Choroid plexus epithelial cell (primary cell): ENCODE measurements at places on chromosomes 12 and 14.

GRCh38 chr14:75053396-75054291, 2.4 kb upstream of the MLH3 start:
- no peak for DNase-seq

DNA sequence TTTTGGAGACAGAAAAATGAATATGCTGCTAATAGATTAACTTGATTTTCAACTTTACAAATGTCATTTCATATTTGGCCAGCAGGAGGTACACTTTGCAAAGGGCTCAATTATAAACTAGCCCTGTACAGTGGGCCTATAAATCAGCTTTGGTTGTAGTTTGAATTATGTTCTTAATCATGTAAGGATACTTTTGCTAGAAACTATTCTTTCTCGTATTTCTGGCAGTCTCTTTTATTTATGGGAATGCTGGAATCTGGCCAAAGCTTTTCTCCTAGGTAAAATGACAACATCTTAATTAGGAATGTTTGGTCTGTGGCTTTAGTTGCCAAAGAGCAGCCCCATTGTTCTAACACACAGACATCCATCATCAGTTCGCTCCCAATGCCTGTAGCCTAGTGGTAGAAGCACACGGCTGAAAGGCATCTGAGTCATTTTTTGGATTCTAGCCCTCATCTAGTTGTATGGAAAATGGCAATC, 1322.3 kb upstream of the SEL1L start:
- peak; percentile 34 for DNase-seq

DNA sequence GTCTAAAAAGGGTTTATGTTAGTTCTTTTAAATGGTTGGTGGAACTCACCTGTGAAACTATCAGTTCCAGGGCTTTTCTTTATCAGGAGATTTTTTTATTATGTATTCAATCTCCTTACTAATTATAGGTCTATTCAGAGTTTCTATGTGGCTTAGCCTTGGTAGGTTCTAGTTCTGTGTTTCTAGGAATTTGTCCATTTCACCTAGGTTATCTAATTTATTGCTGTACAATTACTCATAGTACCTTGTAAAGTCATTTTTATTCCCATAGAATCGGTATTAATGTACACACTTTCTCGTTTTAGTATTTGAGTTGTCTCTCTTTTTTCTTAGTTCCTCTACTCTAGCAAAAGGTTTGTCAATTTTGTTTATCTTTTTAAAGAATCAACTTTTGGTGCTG, 59.0 kb downstream of the BORCS5 start:
- no peak for DNase-seq

GRCh38 chr14:32896979-32897697, 41.5 kb upstream of the NPAS3 start:
- DNase-seq: peak; percentile 57

GRCh38 chr12:116370886-116371580, 93.5 kb upstream of the MED13L start:
- peak; percentile 18 for DNase-seq

- DNase-seq: no peak
Observed at GRCh38 chr12:128240745-128241144, 26.2 kb upstream of the TMEM132C start.

DNA sequence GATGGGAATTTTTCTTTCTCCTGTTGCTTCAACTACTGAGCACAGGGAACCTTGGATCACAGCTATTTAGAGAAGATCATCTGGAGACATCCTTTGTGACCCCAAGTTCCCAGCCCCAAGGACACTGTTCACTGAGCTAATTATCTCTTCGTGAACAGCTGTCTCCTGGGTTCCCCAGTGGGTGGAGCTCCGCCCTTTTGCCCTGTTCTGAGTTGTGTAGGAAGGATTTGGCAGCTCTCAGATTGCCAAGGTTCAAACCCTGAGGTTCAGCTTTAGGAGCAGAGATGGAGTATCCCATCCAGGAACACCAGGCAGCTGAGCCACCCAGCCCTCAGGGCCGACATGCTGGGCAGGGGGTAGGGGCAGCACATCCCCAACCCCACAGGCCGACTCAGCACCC, 32.0 kb downstream of the NGB start:
- no peak for DNase-seq

- DNase-seq: no peak
Observed at GRCh38 chr14:105861985-105862465, 335.6 kb downstream of the TMEM121 start.

- DNase-seq: no peak
Observed at GRCh38 chr12:48334808-48335207, 15.9 kb downstream of the ZNF641 start.

DNA sequence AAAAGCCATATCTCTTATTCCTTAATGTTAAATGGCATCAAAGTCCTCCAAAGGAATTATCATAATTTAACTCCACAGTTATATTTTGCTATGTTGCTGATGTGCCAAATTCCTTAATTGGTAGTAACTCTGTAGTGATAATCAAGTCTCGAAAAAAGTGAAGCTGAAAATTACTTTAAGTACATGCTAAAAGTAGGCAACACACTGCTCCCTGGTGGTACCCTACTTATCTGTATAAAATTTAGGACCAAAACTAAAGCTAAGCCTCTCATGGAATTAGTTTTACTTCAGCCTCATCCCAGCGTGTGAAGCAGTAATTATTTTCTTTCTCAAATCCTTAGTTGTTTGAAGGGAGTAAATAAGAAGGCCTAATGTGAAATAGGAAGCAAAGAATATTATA, 132.8 kb downstream of the TTLL5 start:
- DNase-seq: peak; percentile 58

DNA sequence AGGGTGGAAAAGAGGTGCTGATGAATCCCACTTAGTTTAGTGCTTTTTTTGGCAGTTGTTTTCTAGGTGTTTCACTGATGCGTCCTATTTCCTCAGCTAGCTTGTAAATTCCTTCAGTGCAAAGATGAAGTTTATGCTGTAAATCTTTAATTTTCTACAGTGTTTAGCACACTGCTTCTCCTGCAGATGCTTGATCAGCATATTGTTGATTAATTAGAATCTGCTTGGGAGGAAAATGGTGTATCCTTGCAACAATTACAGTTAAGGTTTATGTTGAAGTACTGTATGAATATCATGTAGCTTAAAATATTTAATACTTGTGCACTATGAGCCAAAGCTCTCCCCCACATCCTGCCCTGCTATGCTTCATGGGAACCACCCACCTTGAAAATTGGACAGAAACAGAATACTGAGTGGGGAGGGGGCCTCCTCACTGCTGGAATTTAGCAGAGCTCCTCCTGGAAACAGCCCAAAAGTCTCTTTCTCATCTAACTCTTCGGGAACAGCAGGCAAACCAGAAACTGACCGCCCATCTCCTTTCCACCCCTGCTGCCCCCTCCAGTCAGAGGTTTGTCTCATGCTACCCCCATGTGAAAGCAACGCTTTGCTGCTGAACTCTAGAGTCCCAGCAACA, 20.3 kb upstream of the DHRS4 start:
- DNase-seq: no peak

DNA sequence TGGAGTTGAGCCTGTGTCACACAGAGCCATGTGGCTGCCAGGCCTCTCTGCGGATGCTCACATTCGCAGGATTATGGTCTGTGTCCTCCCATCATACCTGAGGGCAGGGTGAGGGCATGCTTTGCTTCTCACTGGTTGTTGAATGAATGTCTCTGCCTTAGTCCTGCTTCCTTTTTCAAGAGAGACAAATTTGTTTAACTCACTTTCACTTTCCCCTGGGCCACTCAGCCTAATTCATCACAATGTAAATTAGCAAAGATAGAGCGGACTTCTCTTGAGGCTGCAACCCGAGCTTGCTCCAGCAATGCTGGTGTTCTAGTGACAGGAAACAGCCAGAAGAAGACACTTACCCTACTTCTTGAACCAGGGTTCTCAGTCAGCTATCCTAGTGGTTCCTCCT, 35.5 kb upstream of the PAX9 start:
- DNase-seq: no peak

DNA sequence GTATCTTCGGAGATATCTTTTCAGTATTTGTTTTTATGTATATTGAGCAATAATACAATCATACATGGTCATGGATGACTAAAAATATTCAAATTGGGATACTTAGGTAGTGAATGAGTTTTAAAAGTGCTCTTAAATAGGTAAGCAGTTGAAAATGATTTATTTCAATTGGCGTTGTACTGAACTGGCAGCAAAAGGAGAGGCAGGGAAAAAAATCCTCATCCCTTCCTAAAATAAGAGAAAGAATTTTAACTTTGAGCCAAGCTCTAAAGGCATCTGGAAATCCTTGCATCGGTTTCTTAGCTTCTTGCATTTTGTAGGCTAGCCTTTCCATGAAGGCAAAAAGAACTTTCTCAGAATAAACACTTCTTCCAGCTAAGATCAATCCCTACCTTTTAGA, 125.2 kb downstream of the MGST1 start:
- DNase-seq: no peak

- no peak for DNase-seq
Observed at GRCh38 chr14:52464175-52464574, 88.1 kb downstream of the TXNDC16 start.

DNA sequence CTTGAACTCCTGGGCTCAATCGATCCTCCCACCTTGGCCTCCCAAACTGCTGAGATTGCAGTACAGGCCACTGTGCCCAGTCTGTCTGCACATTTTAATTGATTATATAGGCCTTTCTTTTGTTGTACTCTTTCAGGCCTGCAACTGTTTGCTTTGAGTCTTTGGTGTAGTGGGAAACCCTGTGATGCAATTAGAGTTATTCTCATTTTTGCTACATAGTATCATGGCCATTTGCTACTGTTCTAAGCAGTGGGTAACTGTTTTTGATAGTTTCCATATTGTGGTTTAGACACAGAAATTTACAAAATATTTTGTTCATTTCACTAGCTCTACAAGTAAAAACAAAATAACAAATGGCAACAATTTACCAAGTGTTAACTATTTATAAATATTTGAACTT, 6.3 kb upstream of the TUBA1B start:
- DNase-seq: no peak

DNA sequence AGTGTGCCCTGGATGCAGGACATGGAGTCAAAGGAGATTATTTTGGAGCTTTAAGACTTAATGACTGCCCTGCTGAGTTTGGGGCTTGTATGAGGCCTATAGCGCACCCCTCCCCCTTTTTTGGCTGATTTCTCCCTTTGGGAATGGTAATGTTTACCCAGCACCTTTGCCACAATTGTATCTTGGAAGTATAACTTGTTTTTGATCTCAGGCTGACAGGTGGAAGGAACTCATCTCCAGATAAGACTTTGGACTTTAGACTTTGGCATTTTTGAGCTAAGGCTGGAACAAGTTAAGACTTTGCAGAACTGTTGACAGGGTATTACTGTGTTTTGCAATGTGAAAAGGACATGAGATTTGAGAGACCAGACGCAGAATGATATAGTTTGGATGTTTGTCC, 110.5 kb downstream of the DERA start:
- DNase-seq: no peak

DNA sequence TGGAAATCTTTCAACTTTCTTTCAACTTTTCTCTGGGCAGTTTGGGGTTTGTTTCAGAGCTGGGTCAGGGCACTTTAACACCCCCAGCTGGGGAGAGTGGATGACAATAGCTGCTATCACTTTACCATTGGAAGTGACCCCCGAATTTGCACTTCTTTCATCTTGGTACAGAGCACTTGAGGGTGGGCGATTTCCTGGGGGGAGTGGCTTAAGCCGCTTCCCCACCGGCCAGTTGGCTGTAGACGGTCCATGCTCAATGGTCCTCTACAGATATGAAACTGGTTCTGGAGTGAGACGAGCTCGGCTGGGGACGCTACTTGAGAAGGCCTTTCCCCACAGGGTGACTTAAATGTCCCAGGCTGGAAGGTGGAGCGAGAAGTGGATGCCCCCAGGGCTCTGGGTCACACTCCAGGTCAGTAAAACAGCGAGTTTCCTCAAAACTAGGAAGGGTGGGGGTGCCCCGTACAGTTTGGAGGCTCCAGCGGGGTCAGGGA, at the start of gene VRTN:
Gene VRTN (plus strand): TSS at position 231 of the 494 bp plus-strand sequence. CDS start 8,313 bp downstream, outside the sequence.
- DNase-seq: no peak

DNA sequence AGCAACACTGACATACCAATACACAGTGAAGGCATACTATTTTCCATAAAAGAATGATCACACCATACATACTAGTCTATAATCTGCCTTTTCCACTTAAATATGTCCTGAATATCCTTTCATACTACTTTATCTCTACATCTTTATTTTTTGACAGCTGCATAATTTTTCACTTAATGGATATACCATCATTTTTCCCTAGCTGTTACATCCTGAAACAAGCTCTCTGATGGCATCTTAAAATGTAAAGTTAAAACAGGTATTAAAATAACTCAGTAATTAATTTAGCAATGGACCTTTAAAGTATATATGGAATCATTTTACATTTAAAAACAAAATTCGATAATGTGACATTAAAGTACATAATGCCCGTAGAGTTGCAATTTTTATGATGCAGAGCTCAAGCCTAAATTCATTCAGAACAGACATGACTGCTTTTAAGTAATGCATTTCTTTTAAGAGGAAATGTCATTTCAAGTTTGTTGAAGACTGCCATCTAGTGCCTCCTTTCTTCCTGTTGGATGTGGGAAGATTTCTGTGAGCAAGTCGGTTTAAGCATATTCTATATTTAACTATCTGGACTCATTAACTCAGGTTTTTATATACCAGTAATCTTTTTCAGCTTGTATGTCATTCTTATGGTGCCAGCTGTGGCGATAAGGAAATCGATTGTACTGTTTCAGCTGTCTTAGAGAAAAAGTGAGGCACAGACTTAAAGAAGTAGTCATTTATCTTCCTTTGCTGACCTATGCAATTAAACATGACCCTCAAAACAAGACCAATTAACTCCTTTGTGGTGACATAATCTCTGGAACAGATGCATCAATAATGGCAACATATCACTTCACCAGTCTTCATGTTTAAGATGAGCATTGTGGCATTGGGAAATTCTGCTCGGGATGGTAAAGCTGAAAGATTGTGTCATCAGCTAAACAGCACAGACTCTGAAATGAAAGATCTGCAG, 20.3 kb downstream of the PRICKLE1 start:
- DNase-seq: peak; percentile 83

DNA sequence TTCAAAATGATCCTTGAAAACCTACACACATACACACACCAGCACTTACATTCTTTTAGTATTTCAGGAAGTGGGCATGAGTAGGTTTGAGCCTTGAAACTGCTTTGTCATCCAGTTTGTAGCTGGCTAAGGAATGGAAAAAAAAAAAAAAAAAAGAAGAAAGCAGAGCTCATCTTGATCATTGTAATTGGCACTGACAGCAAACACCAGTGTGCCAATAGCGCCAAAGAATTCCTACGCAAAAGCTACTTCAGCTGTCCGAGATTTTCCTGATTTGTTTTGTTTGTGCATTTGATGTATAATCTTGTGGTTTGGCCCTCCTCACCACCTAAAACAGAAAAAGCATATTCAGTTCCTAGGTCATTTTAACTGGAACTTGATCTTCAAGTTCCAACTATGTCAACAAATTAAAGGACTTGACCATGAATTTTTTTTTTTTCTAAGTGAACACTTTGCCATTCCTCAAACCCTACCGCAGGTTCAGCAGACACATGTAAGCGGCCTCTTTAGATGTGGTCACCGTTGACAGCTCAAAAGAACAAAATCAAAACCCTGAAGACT, 57.3 kb downstream of the FLRT2 start:
- peak; percentile 60 for DNase-seq

GRCh38 chr12:104985206-104985605, 910 bp upstream of the NOPCHAP1 start:
- DNase-seq: no peak

- DNase-seq: peak; percentile 34
Observed at GRCh38 chr12:88361493-88361892, 218.8 kb downstream of the KITLG start.
